ENCODE measurements at places on chromosomes 6 and 20.

GRCh38 chr6:167574431-167575151, 249.7 kb downstream of the TTLL2 start:
- no peak for DNase-seq

DNA sequence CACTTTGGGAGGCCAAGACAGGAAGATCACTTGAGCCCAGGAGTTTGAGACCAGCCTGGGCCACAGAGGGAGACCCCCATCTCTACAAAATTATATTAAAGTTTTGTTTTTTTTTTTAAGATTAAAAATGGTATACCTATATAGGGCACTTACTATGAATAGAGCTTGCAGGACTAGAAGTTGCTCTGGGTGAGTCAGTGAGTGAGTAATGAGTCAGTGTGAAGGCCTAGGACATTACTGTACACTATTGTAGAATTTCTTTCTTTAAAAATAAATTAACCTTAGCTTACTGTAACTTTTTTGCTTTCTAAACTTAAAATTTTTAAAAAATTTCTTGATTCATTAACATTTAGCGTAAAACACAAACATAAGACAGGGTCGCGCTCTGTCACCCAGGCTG, 29.7 kb downstream of the STK35 start:
- no peak for DNase-seq

GRCh38 chr6:157561929-157562810, 181.2 kb downstream of the ZDHHC14 start:
- DNase-seq, result no peak

DNA sequence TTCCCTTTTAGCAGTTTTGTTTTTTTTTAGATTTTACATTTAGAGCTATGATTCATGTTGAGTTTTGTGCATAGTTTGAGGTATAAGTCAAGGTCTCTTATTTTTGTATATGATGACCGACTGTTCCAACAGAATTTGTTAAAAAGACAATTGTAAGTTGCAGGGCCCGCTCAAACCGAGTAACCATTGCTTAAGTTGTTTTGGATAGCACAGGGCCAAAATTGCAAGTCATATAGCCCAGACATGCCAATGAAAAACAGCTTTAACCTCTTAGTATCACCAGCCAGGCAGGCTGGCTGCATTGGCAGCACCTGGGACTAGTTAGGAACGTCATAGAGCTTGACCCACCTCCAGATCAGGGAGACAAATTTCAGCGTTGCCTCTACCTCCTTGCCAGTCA, 47.3 kb downstream of the PFDN4 start:
- no peak for DNase-seq

DNA sequence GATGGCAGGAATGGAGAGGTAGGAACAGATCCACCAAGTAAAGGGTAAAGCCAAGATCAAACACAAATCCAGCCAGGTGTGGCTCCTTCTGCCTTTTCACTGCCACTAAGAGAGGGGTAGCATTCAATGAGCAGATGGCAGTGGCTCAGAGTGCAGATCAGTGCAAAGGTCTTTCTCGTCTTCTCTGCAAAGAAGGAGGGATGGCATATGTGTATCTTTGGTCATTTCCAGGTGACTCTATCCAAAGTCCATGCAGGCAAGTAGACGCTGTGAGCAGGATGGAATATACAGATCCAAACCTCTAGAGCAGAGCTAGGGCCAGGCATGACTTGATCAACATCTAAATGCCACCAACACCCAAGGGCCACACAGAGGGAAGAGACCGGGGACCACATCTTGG, 6.9 kb downstream of the BANF2 start:
- DNase-seq, result no peak

Data from hippocampal formation (tissue), 2 donors.